ENCODE measurements at places on chromosomes 6 and 20. TPM values are rescaled to one million over a fixed set of nuclear protein-coding genes. Genes with fewer than 3 reads are reported as not detected.

PPP1R16B gene
- total RNA-seq: 0.30 TPM

KCNK17 gene
- total RNA-seq: not detected

XKR7 gene
- total RNA-seq: not detected

WFDC5 gene
- total RNA-seq: not detected

ALDH5A1 gene
- total RNA-seq: 0.69 TPM

DDR1 gene
- total RNA-seq: 30.9 TPM

CCM2L gene
- not detected for total RNA-seq

GLYATL3 gene
- total RNA-seq: not detected
